Neural crest cell (in vitro differentiated cells): ENCODE measurements at places on chromosomes 1 and 21.

- DNase-seq, result no peak
Measured at GRCh38 chr1:246814890-246815289, 90.7 kb downstream of the SCCPDH start.

GRCh38 chr1:226639631-226640061 is 91.1 kb downstream of the STUM start:
- DNase-seq, result no peak

DNA sequence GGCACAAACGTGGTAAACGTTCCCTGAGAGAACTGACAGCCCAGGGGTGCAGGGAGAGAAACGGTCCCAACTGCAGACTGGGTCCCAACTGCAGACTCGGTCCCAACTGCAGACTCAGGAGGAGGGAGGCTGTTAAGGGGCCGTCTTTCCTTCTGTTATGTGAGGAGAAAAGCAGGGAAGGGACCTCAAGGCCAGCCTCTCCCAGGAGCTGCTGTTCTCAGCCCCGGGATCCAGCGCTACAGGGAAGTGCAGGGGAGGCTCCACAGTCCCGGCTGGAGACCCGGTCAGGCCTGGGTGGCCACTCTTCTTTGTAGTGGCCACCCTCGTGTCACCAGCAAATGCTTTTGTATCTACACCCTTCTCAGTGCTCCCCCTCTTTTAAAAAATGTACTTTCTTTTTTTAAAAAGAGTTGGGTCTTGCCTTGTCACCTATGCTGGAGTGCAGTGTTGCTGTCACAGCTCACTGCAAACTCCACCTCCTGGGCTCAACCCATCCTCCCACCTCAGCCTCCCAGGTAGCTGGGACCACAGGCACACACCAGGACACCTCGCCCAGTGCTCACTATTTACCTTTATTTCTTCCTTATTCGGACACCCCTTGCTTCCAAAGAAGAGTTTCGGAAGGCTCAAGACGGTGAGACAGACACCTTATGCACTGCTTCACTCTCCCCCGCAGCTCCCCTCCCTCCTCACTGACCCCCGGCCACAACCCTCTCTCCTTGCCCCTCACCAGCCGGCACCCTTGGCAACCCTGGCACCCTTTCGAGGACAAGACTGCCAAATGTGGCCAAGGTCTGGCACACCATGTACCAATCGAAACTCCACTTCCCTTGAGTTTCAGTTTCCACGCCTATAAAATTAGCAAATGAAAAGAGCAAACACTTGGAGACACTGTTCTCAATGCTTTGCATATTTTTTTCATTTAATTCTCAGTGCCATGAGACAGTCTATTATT is 21.8 kb downstream of the CAPN2 start:
- DNase-seq, result no peak

- no peak for DNase-seq
Measured at GRCh38 chr1:15259622-15260007, 12.6 kb downstream of the FHAD1 start.

DNA sequence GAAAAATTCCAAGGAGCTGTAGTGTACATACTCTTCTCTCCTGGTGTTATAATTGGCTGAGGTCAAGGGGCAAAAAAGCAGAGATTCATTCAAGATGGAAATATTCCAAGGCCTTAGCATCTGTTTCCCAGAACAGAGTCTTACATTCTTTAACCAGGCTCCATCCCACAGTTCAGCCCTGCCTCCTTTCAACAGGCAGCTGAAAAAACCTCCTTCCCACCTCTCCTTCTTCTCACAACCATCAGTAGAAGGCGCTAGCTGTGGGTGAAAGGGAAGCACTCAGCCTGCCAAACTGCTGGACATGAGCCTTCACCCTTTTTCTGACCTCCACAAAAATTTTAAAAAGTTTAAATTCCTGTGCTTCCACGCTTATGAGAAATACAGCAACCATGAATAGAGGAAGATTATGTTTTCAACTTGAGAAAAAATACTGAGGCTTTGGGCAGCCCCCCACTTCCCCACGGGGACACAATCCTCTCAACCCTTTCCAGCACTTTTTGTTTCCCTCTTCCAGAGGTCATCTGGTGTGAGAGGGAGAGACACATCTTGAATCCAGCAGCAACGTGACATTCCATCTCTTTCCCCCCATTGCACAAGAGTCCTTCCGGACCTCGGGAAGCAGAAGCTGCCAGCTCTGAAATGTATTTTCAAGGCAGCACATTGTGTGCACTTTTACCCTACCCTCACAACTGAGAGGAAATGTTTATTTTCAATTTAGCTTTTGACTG is 43.2 kb upstream of the FMO2 start:
- DNase-seq, result no peak

- no peak for DNase-seq
Measured at GRCh38 chr1:156498432-156499193, 2.0 kb downstream of the MEF2D start.
